Adrenal gland (tissue), 19 donors: ENCODE measurements at places on chromosomes 11 and 22.

- no peak for DNase-seq
Observed at GRCh38 chr22:39392341-39392948, 7.1 kb upstream of the TAB1 start.

DNA sequence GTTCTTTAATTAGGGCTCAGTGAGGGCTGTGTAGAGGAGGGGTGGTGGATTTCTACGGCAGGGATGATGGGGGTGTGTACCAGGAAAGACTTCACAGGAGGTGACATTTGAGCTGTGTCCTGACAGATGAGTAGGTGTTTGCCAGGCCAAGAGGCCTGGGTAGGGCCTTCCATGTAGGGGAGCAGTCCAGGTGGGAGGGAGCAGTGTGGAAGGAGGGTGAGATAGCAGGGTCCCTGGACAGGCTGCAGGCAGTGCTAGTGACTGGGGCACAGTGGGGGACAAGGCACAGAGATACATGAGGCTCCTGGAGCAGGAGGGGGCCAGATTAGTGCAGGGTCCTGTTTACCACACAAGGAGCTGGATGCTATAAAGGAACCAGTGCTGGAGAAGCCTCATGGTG lies 147.9 kb upstream of the CADM1 start:
- no peak for DNase-seq

DNA sequence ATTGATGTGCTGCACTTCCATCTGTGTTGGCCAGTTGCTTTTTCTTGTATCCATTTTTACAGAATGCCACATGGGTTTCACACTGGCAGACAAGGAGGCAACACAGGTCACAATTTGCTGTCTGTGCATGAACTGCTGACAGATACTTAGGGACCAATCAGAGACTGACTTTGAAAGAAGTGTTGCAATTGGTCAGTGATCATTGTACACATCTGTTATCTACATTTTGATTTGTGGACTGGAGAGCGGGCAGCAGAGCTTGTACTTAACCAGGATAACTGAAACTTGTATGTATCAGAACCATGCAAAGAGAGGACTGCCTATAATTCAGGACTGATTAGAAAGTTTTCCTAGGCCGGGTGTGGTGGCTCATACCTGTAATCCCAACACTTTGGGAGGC lies 21.8 kb downstream of the PRR5 start:
- no peak for DNase-seq

DNA sequence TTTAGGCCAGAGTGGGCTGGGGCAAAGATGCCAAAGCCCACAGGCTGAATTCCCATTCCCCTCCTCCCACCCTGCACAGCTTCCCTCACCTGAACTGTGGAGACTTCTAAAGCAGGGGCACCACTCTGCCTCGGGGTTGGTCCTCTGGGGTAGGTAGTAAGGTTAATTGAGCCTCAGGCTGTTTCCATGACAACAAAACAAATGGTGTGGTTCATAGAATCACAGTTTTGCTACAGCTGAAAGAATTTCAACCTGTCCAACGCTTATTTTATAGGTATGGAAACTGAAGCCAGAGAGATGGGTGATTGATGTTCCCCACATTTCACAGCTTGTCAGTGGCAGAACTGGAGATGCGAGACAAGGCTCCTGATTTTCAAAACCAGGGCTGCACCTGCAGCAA lies 109.5 kb downstream of the SNX19 start:
- no peak for DNase-seq

DNA sequence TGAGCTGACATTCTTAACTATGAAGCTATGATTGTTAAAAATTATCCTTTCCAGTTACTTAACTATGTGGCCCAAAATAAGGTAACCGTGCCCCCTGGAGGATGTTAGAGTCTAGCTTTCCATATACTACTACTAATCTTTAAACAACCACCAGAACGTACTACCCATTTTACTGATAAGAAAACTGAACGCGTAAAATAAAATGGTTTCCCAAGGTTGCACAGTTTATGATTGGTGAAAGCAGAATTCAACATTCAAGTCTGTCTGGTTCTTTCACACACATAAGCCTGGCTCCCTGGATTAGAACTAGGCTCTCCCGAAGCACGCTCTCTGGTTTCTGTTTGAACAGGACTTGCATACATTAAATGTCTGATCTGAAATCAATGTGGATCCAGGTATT lies 437.8 kb upstream of the CCDC90B start:
- peak; percentile 18 for DNase-seq

DNA sequence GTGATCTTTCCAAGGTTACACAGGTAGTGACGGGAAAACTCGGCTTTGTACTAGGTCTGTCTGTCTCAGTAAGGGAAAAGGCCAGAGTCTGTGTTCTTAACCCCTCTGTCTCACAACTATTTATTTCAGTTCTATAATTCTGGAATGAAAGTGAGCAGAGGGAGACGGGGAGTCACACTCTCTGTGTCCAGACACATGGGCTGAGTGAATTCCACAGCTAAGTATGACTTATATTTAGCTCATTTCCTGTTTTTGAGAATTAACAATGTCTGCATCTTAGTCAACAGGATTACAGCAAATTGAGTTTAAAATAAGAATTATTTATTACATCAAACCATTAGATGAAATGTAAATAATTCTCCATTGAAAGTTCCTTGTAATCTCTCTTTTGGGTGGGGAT lies 62.5 kb upstream of the OR4B1 start:
- no peak for DNase-seq

GRCh38 chr22:20805972-20806471 lies 32.1 kb downstream of the SERPIND1 start:
- DNase-seq, result no peak

- peak; percentile 56 for DNase-seq
Observed at GRCh38 chr11:129695571-129696308, 119.9 kb upstream of the TMEM45B start.

DNA sequence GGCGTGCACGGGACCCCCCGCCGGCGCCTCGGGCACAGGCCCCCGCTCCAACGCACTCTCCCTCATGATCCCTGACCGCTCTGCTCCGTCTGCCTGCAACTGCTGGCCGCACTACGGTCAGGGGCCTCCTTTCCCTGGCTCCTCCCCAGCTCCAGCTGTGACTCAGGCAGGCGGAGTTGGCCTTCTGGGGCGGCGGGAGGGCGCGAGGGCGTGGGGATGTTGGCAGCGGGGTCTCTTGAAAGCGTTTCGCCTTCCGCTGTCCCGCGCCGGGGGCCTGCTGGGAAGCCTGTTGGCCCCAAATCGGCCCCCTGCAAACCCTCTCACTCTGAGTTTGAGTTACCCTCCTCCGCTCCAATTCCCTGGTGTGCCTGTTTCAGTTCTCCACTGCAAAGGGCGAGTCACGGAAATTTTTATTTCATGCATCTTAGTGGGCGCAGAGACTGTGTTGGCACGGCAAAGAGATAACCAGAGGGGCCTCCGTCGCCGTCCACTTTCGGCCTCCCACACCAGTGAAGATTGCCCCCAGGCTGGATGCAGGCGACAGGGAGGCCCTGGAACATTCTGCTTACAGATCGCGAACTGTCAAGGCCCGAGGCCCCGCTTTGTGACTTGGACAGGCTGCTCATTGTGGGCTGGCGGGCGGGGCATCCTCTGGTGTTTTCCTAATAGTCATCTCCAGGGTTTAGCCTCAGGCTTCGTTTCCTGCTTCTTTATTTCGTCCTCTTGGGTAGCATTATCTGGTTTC lies at the start of gene CAVIN3:
Gene CAVIN3, minus strand, starts transcription at position 91 of the 745 bp plus-strand sequence. Its CDS starts 25 bp downstream, at position 66.
- DNase-seq, result peak; percentile 86

- no peak for DNase-seq
Observed at GRCh38 chr22:19886605-19887255, 32.1 kb upstream of the GNB1L start.

DNA sequence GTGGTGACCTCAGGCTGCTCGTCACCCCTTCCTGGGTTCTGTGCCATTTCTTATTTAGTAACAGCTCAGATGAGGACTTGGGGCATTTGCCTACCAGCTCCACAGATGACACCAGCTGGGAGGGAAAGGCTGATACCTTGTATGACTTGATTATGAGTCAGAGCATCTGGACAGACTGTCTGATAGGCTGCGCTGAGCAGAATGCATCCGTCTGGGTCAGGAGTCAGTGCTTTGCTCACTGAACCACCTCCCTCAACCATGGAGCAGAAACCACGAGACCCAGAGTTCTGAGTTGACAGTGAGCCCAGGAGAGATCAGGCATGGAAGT lies 6.8 kb downstream of the ST14 start:
- peak; percentile 93 for DNase-seq

- no peak for DNase-seq
Observed at GRCh38 chr22:47575291-47575690, 812.8 kb downstream of the TBC1D22A start.

DNA sequence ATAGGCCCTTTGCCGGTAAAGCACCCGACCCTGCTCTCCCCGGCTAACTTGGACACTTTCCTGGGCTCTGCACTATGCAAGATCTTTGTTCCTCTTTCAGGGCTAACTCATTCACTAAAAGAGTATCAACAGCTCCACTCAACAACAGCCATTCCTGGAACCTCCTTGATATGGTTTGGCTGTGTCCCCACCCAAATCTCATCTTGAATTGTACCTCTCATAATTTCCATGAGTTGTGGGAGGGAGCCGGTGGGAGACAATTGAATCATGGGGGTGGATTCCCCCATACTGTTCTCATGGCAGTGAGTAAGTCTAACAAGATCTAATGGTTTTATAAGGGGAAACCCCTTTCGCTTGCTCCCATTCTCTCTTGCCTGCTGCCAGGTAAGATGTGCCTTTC lies 330.0 kb downstream of the TENM4 start:
- DNase-seq, result no peak

GRCh38 chr22:22689621-22690345 lies 45.4 kb downstream of the GGTLC2 start:
- no peak for DNase-seq

- DNase-seq, result no peak
Observed at GRCh38 chr11:79080551-79080950, 360.3 kb downstream of the TENM4 start.

DNA sequence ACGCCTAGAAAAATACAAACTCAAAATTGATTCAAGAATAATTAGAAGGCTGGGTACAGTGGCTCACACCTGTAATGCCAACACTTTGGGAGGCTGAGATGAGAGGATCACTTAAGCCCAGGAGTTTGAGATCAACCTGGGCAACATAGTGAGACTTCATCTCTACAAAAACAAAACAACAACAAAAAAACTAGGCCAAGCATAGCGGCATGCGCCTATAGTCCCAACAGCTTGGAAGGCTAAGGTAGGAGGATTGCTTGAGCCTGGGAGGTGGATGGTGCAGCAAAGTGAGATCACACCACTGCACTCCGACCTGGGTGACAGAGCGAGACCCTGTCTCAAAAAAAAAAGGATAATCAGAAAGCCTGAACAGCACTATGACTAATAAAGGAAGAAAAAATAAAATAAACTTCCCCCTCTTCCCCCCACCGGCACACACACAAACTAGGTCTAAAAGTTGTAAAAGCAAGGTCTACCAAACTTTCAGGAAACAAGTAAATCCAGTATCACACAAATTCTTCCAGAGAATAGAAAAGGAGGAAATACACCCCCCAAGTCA lies 35.8 kb downstream of the RRAS2 start:
- no peak for DNase-seq

DNA sequence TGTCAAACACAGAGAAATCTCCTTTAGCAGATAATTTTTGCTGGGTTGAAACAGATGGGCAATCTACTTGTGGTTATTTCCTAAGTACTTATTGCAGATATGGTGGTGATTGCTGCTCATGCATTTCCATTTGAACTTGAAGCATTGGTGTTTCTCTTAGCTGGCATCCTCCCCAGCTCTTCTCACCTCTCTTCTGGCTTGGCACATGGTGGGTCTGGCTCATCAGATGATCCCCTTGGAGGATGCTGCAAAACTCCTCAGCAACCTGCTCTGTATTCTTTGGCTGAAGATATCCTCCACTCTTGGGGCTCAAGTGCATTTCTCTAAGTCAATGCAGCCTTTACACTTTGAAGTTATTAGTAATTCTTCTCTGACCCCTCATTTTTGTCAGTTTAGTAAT lies 87.3 kb upstream of the MYO18B start:
- no peak for DNase-seq

GRCh38 chr22:27382947-27383346 lies 418.6 kb downstream of the MN1 start:
- no peak for DNase-seq

DNA sequence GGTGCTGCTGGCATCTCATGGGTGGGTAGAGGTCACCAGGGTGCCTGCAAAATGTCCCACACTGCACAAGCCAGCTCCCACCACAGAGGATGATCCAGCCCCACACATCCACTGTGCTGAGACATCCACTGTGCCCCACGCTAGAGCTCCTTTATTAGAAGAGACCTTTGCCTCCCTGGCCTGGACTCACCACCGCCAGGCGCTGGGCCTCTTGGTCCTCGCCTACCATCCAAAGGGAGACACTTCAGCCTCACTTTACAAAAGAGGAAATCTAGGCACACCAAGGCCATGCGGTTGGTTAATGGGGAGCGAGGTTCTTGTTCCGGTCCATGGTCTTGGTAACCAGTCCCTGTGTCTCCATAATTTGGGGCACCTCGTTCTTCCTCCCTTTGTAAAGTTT lies 3.4 kb upstream of the ANO1 start:
- no peak for DNase-seq

DNA sequence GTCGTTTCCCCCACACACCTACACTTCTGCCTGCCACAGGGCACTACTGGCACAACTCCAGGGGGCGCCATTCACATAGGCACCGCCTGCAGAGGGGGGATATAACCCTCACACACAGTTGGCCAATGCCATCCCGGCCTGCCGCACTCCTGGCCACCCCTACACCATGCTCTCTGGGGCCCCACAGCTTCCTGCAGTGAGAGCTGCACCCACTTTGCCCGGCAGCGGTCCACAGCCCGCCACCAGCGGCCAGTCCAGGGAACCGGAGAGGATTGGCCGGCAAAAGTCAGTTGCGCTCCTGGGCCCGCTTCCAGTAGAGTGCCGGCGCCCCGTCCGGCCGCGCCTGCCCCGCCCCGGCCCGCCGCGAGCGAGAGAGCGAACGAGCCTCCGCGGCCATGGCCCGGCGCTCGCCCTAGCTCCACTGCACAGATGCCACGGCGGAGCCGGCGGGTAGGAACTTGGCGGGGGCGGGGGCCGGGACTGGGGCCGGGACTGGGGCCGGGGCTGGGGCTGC lies 25.6 kb upstream of the SUSD2 start:
- peak; percentile 84 for DNase-seq

GRCh38 chr11:5343474-5344335 lies at the start of gene OR51B5:
Gene OR51B5 (minus strand): TSS chr11:5343524. CDS start chr11:5343524, 0 bp downstream.
- DNase-seq, result no peak

DNA sequence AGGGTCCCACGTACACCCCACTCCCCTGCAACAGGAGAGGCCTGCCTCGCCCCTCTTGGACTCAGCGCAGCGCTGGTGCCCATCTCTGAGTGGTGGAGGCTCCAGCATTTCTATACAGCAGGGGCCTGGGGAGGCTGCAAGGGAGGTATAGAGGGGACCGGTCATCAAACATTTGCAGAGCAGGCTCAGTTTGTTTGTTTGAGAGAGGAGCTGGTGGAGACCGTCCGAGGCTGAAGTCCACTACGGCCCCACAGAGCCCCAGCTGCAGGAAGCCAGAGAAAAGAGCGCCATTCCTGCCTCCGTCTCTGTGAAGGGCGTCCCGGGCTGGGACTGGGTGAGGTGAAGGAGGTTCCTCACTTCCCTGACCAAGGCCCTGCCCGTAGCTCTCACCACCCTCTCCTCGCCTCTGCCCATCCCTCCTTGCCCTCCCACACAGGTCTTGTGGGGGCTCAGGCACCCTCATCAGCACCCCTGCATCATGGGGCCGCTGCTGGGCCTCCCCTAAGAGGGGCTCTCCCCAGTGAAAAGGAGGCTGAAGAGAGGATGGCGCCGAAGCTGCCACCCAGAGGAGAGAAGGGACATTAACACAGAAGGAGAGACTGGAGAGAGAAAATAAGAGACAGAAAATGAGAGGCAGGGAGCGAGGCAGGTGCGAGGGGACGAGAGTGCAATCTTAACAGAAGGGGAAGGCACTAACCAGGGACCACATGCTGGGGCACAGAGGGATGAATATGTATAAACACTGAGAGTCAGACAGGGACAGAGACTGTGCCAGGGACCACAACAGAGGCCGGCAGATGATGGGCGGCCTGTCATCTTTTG lies 24.5 kb downstream of the RPUSD4 start:
- DNase-seq, result no peak
